ENCODE measurements at places on chromosomes 2 and 18.

GRCh38 chr18:53605198-53605597, 619.3 kb downstream of the MBD2 start:
- DNase-seq = no peak

GRCh38 chr2:71575966-71576365, 122.6 kb downstream of the DYSF start:
- no peak for DNase-seq

DNA sequence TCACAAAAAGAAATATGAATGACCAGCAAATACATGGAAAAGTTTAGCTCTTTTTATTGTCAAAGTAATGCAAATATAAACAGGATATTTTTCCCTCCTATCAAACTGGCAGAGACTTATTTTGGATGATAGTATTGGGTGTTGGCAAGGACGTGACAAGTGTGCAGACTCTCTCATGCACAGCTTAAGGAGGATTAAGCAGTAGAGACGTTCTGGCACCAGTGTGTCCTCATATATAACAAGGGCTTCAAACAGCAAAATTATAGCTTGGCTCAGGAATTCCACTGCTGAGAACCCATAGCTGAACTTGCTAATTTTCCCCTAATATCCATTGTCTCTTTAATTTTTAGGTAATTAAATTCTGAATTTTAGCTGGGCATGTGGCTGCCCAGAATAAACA, 114.4 kb downstream of the FAM124B start:
- DNase-seq = no peak

DNA sequence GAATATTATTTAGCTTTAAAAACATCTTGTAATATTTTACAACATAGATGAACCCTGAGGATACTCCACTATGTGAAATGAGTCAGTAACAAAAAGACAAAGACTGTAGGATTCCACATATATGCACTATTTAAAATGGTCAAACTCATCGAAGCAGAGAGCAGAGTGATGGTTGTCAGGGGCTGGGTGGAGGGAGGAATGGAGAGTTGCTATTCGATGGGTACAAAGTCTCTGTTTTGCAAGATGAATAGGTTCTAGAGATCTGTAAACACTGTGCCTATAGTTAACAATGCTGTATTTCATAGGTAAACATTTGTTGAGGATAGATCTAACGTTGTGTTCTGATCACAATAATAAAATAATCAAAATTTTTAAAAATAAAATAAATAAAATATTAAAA, 1675.9 kb upstream of the CELF4 start:
- no peak for DNase-seq

GRCh38 chr18:63109802-63110201, 209.8 kb downstream of the BCL2 start:
- no peak for DNase-seq

DNA sequence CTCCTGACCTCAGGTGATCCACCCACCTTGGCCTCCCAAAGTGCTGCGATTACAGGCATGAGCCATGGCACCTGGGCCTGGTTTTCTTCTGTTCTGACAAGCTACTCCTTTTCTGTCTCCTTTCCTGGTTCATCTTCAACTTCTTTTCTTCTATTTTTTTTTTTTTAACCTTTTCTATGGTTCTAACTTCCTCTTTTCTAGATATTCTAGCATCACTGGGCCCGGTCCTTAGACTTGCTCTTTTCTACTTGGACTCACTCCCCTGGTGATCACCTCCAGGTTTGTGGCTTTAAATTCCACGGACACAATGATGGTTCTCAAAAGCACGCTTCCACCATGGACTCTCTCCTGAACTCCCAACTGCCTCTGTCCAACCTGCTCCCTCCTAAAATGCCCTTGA, 2.0 kb downstream of the EIF2AK2 start:
- DNase-seq = no peak

- no peak for DNase-seq
Observed at GRCh38 chr18:60894254-60894945, 438.8 kb upstream of the CDH20 start.

DNA sequence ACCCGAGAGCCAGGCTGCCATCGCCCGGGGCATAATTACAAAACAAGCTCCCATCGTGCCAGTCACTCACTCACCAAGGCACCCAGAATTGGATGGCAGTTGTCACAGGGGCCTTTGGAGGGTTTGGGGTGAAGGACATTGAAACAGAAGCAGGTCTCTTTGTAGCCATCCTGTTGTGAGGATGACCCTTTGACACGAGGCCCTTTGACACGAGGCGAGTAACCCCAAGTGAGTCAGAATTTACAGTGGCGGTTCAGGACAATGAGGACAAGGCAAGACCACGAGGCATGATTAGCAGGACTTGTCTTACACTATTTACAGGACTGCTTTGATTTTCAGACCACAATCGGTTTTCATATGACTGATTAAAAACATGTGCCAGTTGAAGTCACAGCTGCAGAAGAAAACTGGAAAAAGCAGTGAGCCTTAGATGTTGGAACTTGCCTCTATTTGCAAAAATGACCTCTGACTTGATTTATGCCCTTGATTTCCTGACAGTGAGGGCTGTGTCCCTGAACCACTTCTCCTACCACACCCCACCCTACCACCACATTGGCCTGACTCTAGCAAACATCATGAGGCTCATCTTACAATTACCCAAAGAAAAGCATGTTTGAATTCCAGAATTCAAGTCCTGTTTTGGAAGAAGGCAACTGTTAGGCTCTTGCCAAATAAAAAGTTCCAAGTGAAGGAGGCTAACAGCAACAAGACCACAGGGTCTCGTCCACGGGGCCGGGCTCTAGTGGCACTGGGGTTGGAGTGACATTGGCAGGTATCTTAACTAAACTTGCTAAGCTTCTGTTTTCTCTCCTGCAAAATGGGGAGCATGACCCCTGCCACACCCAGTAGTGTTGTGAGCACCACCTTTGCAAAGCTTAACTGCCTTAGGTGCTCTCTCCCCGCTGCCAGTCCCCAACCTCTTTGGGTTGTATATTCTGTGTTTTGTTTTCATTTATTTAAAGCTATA, 64.4 kb upstream of the FOSL2 start:
- DNase-seq = no peak
